ENCODE measurements at places on chromosomes 2 and 18. TPM values are rescaled to one million over a fixed set of nuclear protein-coding genes. Genes with fewer than 3 reads are reported as not detected.

- H3K4me3 ChIP-seq, result no peak overlapping the region
- no peak overlapping the region for H3K27ac ChIP-seq
- no peaks in the 10 kb centered on the region for H3K27me3 ChIP-seq
- no peak for DNase-seq
- H3K4me1 ChIP-seq, result no peaks in the 10 kb centered on the region
These were observed 34.6 kb downstream of the ZNF407 start for GRCh38 chr18:74632351-74632679.

GRCh38 chr2:68645523-68645922 lies 2.1 kb downstream of the PROKR1 start:
- no peaks in the 10 kb centered on the region for H3K36me3 ChIP-seq
- H3K4me1 ChIP-seq, result peaks cover 3% of the 10 kb centered on the region
- DNase-seq, result no peak
- H3K27me3 ChIP-seq, result no peaks in the 10 kb centered on the region

- H3K27me3 ChIP-seq, result no peaks in the 10 kb centered on the region
- no peaks in the 10 kb centered on the region for H3K36me3 ChIP-seq
- DNase-seq, result peak; percentile 41
These were observed 84.8 kb downstream of the ACAA2 start for GRCh38 chr18:49728542-49728941.

CFC1 gene
- not detected for total RNA-seq

DNA sequence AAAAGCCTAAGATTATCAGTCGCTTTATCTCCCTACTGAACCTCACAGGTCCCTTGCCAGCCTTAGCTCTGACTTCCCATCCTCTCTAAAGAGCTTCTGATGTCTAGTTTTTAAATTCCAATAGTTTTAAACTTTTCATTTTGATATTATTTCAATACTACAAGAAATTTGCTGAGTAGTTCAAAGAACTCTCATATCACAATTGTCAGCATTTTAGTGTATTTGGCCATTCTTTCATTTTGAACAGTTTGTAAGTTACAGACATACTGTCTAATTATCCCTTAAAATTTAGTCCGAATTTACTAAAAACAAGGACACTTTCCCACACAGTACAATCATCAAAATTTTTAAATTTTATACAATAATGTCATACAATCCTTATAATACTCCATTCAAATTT lies 666.8 kb upstream of the SETBP1 start:
- no peaks in the 10 kb centered on the region for H3K4me1 ChIP-seq
- DNase-seq, result no peak
- H3K4me3 ChIP-seq, result no peak overlapping the region
- no peaks in the 10 kb centered on the region for H3K36me3 ChIP-seq

- no peaks in the 10 kb centered on the region for H3K27me3 ChIP-seq
- DNase-seq, result no peak
- peaks cover 27% of the 10 kb centered on the region for H3K4me1 ChIP-seq
- H3K27ac ChIP-seq, result no peak overlapping the region
- H3K36me3 ChIP-seq, result no peaks in the 10 kb centered on the region
These were observed 3.7 kb downstream of the NEURL3 start for GRCh38 chr2:96501471-96501874.

LCT gene
- not detected for total RNA-seq

IL36G gene
- total RNA-seq, result not detected

CNGA3 gene
- not detected for total RNA-seq

- no peak for DNase-seq
- H3K27ac ChIP-seq, result no peak overlapping the region
- no peaks in the 10 kb centered on the region for H3K36me3 ChIP-seq
- no peaks in the 10 kb centered on the region for H3K27me3 ChIP-seq
These were observed 226.7 kb downstream of the ARHGAP15 start for GRCh38 chr2:143355870-143356269.

DNA sequence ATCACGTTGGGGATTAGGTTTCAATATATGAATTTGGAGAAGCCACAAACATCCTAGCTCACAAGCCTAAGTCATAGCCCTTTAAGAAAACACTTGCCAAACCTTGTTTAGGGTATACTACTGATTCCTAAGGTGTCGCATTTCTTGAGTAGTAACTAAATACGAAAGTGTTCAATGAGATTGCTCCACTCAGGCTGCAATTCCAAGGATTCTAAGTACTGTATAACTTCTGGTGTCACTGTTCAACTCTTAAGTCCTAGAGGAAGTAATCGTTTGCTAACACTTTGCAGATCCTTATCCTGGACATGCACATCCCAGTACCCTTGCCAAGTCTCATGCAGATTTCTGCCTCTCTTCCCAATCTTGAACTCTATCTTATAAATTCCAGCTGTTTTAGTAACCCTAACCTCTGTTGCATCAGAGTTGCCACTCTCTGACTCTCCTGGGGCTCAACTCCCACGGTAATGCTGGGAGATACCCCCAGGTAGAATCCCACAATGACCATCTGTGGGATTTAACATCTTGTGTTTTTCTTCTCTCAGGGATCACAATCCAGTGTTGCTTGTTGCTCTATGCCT lies 122.4 kb downstream of the HIBCH start:
- H3K27me3 ChIP-seq, result no peaks in the 10 kb centered on the region
- no peak overlapping the region for H3K4me3 ChIP-seq
- H3K4me1 ChIP-seq, result no peaks in the 10 kb centered on the region
- H3K27ac ChIP-seq, result no peak overlapping the region
- no peak for DNase-seq

FAM237A gene
- not detected for total RNA-seq

GRCh38 chr2:177730363-177730762 lies 337.8 kb downstream of the AGPS start:
- H3K4me1 ChIP-seq, result no peaks in the 10 kb centered on the region
- no peak overlapping the region for H3K27ac ChIP-seq
- no peak for DNase-seq
- no peaks in the 10 kb centered on the region for H3K36me3 ChIP-seq
- no peaks in the 10 kb centered on the region for H3K27me3 ChIP-seq

RALB gene
- 20.6 TPM for total RNA-seq

ALPG gene
- total RNA-seq, result not detected

B3GNT7 gene
- total RNA-seq, result 1.1 TPM

ZNF521 gene
- 2.3 TPM for total RNA-seq

DNA sequence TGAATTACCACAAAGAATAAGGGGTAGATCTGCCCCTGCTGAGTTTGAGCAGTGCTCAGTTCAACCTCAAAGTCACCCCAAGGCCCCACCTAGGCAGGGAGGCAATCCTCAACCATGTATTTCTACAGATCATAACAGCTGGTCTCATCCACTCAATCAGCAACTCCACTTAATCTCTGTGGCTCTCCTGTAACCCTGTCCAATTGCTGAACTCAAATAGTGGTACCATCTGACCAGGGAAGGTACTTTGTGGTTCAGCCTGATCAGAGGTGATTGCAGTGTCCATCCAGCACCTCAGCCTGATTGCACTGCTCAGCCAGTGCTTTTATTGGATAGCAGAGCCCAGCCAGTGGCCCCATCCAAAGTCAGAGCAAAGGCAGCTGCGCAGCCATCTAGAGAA lies 91.0 kb upstream of the SLC4A10 start:
- no peak overlapping the region for H3K4me3 ChIP-seq
- no peaks in the 10 kb centered on the region for H3K27me3 ChIP-seq
- H3K36me3 ChIP-seq, result no peaks in the 10 kb centered on the region
- DNase-seq, result no peak
- no peaks in the 10 kb centered on the region for H3K4me1 ChIP-seq

DNA sequence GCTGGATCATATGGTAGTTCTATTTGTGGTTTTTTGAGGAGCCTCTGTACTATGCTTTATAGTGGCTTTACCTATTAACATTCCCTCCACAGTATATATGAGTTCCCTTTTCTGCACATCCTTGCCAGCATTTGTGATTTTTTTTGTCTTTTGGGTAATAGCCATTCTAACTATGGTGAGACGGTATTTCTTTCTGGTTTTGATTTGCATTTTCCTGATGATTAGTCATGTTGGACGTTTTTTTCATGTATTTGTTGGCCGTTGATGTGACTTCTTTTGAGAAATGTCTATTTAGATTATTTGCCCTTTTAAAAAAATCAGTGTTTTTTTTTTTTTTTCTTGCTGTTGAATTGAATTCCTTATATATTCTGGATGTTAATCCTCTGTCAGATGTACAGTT lies 31.1 kb downstream of the ACTR3 start:
- no peaks in the 10 kb centered on the region for H3K4me1 ChIP-seq
- peaks cover 8% of the 10 kb centered on the region for H3K36me3 ChIP-seq
- no peak overlapping the region for H3K27ac ChIP-seq
- no peak overlapping the region for H3K4me3 ChIP-seq
- DNase-seq, result no peak

GRCh38 chr2:230007931-230008707 lies 60.6 kb downstream of the SLC16A14 start:
- no peak overlapping the region for H3K4me3 ChIP-seq
- peak; percentile 87 for DNase-seq
- H3K27me3 ChIP-seq, result no peaks in the 10 kb centered on the region
- no peaks in the 10 kb centered on the region for H3K4me1 ChIP-seq
- no peaks in the 10 kb centered on the region for H3K36me3 ChIP-seq

CROCC2 gene
- total RNA-seq, result under 0.01 TPM

GRCh38 chr2:169329688-169330554 lies 32.4 kb downstream of the LRP2 start:
- no peak overlapping the region for H3K4me3 ChIP-seq
- DNase-seq, result no peak
- no peak overlapping the region for H3K27ac ChIP-seq
- no peaks in the 10 kb centered on the region for H3K27me3 ChIP-seq
- no peaks in the 10 kb centered on the region for H3K36me3 ChIP-seq
- no peaks in the 10 kb centered on the region for H3K4me1 ChIP-seq

TMEM182 gene
- total RNA-seq, result 12.5 TPM

DNA sequence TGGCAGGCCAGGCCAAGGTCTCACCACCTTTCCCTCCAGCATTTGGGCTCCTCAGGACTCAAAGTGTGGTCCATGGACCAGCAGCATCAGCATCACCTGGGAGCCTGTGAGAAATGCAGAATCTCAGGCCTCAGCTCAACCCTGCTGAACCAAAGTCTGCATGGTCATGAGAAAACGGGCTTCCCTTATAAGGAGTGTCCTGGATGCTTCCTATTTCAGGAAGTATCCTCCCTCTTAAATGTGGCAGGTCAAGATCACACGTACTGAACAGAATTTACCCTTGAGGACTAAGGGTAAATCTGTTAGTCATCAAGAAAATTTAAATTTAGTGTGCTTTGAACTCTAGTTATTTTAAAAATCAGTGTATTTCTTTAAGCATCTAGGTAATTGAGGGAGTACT lies 11.8 kb downstream of the CD8A start:
- peaks cover 12% of the 10 kb centered on the region for H3K36me3 ChIP-seq
- no peak overlapping the region for H3K27ac ChIP-seq
- no peak for DNase-seq
- H3K27me3 ChIP-seq, result no peaks in the 10 kb centered on the region
